NCI-H510A (cell line): ENCODE measurements at places on chromosomes 11 and 22.

DNA sequence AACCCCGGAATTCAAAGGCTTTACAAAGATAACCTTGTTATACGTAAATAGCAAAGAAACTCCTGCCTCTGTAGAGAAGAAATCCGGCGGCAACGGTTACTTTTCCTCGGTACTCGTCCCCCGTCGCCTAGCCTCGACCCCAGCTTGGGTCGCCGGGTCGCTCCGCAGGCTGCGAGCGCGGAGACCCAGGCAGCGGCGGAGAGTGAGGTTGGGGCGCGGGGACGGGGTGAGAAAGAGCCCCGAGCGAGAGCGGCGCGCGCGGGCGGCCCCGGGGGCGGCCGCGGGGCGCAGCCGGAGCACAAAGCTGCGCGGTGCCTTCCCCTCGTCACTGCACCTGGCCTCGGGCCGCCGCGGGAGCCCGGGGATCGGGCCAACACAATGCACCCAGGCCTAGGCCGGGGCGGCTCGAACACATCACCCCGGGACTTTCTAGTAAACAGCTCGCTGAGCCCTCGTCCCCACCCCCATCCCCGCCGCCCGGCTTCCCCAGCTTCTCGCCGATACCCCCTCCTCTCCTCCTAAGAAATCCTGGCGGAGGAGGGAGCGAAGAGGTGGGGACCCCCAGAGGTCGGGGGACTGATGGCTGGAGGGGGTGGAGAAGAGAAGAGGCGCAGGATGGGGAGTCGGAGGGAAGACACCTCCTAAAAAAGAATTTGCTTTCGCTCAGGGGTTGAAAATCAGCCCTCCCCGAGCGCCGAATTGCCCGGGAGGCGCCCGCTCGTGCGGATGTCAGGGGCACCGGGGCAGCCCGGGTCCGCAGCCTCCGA is 845 bp downstream of the MPPED2 start:
- no peak for DNase-seq

DNA sequence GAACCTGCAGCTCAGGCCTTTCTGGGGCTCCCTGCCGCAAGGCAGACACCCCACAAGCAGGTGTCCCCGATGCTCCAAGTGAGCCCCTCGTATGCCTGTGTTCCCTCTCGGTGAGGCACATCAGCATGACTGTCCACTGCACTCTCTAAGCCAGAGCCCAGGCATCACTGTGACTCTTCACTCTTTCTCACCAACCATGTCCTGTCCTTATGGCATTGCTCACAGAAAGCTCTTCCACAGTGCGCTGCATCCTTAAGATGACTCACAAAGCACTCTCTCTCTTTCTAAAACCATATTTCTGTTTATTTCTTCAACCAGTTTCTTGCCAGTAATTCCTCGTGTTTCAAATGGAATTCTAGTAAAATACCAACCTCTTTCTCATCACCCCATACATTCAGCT is 18.1 kb downstream of the GAB4 start:
- DNase-seq, result no peak

GRCh38 chr11:62428871-62429560 is 10.2 kb downstream of the SCGB1A1 start:
- DNase-seq, result no peak

- DNase-seq, result no peak
Observed at GRCh38 chr11:11411401-11411985, 58.4 kb upstream of the CSNK2A3 start.

- DNase-seq, result no peak
Observed at GRCh38 chr11:121741761-121742361, 289.1 kb upstream of the SORL1-AS1 start.

GRCh38 chr11:133823614-133824013 is 21.7 kb downstream of the SPATA19 start:
- DNase-seq, result no peak

GRCh38 chr11:68997124-68997994 is 15.7 kb downstream of the MRGPRF start:
- no peak for DNase-seq

DNA sequence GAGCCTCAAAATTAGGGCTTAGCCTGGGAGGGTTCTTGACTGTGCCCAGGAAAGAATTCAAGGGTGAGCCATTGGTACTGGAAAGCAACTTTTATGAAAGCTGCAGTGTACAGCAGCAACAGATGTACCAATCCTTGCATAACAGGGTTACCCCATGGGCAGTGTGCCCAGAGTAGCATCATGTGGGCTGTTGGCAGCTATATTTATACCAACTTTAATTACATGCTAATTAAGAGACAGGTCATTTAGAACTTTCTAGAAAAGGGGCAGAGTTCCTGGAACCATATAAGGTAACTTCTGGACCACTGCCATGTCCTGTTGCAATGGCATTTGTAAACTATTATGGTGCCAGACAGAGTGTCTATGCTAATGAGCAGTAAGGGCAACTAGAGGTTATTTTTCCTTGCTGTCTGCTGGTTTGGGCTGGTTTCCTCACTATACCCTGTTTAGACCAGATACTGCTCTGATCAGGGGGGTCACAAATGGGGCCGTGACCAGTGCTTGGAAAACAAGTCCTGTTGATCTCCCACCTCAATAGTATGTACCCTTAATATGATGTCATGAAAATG is 1120.5 kb upstream of the RAG2 start:
- no peak for DNase-seq

GRCh38 chr11:78560826-78561484 is 13.7 kb downstream of the NARS2 start:
- DNase-seq, result no peak

DNA sequence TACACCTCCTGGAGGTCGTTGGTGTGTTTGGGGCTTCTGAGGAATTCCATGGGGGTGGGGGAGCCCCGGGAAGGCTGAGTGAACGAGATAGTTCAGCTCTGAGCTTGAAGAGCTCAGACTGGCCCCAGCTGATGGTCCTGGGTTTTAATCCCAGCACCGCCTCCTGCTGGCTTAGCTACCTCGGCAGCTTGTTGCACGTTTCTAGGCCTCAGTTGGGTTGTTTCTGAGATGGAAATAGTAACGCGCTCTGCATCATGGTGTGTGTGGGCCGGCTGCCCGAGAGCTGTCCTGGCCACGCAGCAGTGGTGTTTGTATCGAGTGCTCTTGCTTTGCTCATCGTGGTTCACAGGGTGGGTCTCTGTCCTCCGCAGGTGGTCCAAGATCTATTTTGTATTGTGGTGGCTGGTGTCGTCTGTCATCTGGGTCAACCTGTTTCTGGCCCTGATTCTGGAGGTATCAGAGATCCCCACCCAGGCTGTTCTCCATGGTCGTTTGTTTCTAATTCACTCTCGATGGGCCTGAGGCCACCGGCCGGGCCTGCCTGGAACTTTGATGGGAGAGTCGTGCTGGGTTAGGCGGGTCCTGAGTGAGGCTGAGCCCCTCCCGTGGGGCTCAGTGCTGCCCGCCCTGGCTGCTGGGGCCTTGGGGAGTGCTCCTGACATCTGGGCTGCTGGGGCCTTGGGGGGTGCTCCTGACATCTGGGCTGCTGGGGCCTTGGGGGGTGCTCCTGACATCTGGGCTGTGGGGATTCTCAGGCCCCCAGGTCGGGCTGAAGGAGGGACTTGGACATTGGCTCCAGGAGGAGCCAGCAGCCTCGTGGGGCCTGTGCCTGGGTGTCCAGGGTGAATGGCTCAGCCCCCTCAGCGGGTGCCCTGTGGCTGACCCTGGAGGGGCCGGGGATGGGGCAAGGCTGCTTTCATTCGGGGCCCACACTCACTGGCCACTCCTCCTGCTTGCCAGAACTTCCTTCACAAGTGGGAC is 37.7 kb downstream of the TPCN2 start:
- DNase-seq, result no peak

- no peak for DNase-seq
Observed at GRCh38 chr22:36156515-36157419, 3.8 kb downstream of the APOL3 start.

DNA sequence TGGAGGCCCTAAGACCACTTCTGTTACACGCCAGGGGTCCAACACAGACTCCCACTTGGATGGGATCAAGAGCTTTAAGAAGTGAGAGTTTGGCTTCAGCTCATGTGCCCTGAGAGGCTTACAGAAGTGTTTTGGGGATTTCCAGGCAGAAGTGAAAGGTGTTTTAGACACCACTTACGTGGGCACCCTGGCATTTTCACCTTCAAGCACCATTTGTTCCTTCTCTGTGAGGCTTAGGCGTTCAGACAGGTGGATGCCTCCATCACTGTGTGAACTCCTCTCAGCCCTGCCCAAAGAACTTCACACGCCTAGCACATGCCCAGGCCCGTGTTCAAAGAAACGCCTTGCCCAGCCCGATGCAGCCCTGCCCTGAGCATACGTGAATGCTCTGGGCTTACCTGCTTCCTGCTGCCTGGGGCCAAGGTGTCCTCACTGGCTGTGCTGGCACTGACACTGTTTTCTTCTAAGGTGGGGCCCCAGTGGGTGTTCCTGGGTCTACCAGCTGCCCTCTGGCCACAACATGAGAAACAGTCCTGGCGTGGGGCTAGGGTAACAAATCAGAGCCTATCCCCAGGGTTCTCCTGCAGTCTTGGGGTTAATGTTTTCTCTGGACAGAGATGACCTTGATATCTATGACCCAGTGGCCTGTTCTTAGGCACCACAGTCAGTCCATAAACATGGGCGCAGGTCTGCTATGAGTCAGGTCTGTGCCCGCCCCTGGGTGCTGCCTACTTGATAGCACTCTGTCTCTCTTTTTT is 34.0 kb downstream of the AMPD3 start:
- no peak for DNase-seq

DNA sequence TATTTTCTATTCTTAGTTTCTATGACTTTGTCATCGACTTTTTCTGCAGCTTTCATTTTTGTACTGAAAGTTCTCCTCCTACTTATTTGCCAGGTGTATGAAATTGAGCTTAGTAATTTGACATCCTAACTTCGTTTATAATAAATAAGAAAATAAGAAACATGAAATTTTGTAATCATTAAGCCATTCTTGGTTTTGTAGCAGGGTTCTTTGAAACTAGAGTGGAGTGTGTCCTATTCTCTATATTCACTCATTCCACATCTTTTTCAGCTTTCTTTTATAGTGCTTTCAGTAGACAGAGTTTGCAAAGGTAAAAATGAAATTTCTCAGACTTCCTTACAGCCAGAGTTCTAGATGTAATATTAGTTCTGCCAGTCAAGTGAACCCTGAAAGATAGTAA is 47.8 kb downstream of the FANCF start:
- no peak for DNase-seq

- no peak for DNase-seq
Observed at GRCh38 chr11:116460156-116460920, 312.4 kb downstream of the BUD13 start.

DNA sequence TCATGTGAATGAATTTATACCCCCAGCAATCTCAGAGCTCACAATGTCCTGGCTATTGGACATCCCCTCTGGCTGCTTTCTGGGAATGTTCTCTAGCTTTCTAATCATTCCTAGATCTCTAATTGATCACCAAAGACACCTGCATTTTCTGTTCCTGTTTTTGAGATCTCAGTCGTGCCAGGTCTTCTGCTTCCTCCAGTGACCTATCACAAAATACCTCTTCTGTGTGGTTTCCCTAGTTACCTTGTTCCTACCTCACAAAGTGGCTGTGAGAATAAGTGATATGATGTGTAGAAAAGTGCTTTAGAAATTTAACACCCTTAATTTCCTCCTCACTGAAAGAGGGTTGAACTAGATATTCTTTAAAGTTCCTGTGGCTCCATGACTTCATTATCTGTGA is 92.2 kb downstream of the LUZP2 start:
- DNase-seq, result no peak

DNA sequence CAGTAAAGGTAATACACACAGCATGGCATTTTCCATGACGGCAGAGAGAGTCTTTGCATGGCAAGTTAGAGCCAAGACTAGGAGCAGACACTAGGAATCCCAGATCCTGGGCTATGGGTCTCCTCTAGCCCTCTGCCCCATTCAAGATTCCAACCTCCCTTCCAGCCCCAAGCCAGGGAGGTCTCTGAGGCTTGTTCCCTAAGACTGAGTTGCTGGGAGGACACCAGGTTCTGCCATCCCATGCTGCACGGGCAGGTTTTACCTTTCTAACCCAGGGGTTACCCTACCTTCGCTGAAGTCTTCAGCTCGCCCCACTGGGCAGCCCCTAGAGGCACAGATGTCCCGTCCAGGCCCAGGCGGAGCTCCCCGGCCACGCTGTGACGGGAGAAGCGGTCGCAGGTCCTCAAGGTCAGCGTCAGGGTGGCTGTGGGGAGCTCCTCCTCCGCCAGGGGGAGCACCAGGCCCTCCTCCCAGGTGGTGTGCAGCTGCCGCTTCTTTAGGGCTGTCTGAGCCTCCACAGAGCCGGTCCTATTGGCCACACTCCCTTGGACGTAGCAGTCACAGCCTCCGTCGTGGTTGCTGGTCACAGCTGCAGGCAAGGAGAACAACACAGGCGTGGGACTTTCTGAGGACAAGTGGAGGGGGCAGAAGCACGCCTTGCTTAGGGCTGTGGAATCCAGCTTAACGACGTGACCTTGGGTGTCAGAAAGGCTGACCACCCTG is 33.8 kb downstream of the SYT13 start:
- DNase-seq, result no peak

GRCh38 chr22:22408731-22409696 is 99.5 kb downstream of the ZNF280B start:
- DNase-seq, result no peak

- no peak for DNase-seq
Observed at GRCh38 chr11:74011360-74012073, 2.6 kb upstream of the UCP3 start.

- DNase-seq, result no peak
Observed at GRCh38 chr11:93160808-93161207, 37.0 kb downstream of the SLC36A4 start.

- no peak for DNase-seq
Observed at GRCh38 chr11:117532568-117532967, 204.9 kb downstream of the CEP164 start.

DNA sequence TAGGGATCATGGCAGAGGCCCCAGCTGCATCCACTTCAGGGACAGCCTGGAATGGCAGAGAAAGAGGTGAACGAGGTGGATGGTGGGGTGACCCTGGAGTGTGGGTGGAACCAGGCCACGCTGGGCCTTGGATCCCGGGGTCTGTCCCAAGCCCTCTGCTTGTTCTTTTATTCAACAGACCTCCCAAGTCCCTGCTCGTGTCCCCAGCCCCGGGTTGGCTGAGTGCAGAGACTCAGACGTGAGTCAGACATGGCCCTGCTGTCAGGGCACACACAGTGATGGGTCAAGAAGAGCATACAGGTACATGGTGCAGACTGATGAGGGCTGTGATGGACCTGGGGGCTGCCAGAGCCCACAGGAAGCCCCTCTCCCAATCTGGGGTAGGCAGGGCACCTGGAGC is 6.6 kb downstream of the ARHGAP8 start:
- DNase-seq, result no peak

GRCh38 chr11:105448703-105449079 is 161.2 kb upstream of the GRIA4 start:
- DNase-seq, result no peak

GRCh38 chr22:47209040-47209514 is 446.6 kb downstream of the TBC1D22A start:
- DNase-seq, result no peak

- no peak for DNase-seq
Observed at GRCh38 chr11:19827399-19828135, 114.9 kb downstream of the NAV2 start.

- DNase-seq, result no peak
Observed at GRCh38 chr22:38272373-38273134, at the start of gene TMEM184B. TMEM184B (minus strand) TSS chr22:38273010; CDS start chr22:38247961, 25,049 bp downstream.

GRCh38 chr11:115180272-115180671 is 323.9 kb downstream of the CADM1 start:
- no peak for DNase-seq

GRCh38 chr11:129639300-129639699 is 176.3 kb upstream of the TMEM45B start:
- peak; percentile 55 for DNase-seq
